ENCODE measurements at places on chromosomes 4 and X.

DNA sequence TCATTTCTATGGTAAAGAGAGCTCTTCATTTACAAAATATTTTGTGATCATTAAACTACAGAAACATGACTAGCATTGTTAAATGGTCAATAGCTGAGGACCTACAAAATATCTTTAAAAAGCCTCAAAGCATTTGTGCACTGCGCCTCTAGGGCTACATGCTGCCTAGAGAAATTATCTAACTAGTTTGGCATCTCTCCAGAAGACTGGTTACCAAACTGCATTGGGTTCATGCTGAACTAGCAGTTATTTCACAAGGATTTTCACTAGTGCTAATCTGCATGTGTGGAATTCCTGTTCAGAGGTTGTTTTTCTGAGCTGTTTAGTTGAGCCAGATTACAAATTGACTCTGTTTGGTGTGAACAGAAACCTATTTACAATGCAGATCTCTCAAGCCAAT is 58.5 kb upstream of the PITX2 start:
- DNase-seq, result no peak

- no peak for DNase-seq
Observed at GRCh38 chrX:34227804-34228203, 95.7 kb upstream of the FAM47A start.

DNA sequence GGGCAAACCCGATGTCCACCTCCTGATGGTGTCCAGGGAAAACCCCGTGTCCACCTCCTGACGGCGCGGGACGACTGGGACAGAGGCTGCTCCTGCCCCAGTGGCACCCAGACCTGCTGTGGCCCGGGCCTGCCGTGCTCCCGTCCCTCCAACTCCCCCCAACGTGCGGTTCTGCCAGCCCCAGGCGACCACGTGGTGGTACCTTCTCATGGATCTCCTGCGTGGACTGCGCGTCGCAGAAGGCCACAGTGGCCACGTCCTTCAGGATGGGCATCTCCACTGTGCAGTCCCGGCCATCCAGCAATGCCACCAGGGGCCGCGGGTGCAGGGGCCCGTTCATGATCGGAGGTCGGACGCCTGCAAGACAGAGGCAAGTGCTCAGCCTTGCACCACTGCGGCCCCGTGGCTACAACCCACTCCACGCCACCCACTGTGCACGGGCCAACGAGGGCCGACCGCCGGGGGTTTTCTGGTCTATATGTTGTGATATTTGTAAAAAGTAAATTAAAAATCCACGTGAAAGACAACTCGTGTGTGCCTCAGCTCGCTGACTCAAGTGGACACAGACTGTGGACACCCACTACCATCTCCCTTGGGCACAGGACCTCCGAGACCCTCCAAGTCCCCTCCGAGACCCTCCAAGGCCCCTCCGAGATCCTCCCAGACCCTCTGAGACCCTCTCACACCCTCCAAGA is 10.8 kb downstream of the CTBP1 start:
- DNase-seq, result no peak

DNA sequence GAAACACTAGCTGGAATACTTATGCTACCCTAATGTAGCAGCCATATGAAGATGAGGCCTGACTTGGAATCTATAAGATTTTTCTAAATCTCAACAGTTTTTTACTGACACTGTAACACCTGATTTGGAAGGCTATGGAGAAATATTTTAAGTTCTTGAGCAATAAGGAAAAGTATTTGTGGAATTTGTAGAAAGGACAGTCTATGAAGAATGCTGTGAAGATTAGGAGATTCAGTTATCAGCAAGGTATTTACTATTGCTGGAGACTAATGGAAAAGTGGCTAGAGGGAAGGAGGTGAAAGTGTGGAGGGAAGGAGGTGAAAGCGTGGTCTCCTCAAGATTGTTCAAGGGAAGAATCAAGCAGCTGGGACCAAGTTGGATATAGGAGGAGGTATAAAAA is 190.0 kb upstream of the EMCN start:
- DNase-seq, result no peak

DNA sequence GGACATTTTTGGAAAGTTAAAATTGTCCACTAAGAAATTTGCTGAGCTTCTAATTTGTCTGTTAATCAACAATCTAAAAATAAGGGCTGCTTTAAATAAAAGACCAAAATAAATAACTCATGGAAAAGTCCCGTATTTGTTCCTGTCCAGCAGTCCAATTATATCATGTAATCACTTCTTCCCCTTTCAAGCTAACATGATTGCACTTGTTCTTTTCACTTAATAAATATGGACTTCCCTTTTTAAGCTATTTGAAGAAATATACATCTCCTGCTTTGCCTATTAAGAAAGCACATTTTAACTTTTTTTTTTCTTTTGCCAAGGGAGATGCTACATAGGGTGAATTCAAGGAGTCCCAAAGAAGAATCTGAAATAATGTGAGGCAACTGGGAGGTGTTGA is 55.6 kb upstream of the FRAS1 start:
- no peak for DNase-seq

DNA sequence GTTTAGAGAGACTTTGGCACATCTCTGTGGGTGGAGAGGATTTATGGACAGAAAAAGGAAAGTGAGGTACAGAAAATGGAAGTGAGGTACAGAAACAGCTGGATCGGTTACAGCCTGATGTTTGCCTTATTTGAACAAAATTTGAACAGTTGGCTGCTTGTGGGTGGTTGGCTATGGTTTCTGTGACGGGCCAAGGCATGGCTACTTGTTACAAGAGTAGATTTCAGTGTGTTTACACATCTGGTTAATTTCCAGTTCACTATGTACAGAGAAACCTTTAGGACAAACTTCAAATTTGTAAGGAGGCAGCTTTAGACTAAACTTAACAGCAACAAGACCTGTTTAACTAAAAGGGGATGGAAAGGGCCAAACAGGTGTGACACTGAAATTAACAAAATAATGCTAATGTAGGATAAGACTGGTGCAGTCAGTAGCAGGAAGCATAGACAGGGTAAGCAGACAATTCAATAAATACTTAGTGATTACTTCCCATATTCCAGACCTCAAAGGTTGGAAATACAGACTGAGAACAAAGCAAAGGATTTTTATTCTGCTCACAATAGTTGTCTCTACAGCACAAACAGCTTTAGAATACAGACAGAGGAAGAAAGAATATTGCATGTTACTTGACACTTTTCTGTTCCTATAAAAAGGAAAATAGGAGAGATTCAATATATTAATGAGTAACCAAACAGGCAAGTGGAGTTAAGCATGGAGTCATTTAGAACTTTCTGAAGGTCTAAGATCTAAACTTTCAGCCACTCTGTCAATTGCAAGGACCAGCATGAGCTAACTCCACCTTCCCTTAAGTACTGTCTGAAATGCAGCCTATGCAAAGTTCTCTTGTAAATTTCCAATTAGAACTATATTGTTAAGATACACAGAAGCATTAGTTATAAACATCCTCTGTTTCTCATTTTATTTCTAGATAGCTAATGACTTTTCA is 294.4 kb upstream of the FAT4 start:
- no peak for DNase-seq

- DNase-seq, result no peak
Observed at GRCh38 chrX:78140206-78140605, 756 bp upstream of the TAF9B start.

- DNase-seq, result no peak
Observed at GRCh38 chr4:150710770-150711375, 128.9 kb downstream of the MAB21L2 start.

DNA sequence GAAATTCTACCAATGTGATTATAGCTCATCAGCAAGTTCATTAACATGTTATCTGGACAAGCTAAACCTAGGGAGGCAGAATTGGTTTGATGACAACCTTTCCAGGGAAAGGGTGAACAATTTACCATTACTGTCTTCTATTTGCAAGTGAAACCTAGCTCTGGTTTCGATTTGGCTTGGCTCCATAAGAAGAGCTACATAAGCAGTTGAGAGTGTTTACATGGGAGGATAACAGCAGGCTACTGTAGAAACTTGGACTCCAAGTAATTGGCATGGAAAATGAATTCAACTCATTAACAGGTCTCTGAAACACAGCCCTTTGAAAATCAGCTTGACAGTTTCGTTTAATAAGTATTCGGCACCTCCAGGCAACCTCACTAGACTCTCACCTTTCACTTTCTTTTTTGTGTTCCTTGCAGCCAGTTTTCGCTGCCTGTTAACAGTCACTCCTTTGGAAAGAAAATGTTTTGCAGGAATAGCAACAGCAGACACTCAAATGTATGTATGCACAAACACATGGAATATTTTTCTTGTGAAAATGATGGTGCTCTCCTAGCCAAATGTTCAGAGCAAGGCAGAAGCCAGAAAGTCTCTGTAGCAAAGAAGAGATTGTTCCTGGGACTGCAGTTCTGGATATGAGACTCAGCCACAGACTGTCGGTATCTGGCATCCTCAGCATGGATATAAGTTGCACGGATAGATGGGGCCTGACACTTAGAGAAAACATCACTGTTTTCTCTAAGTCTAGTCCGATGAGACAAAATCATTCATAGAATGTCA is 27.5 kb downstream of the POU3F4 start:
- DNase-seq, result no peak

GRCh38 chr4:19615086-19615689 is 636.5 kb upstream of the SLIT2 start:
- no peak for DNase-seq

Measured in activated CD4-positive, alpha-beta T cell treated with anti-CD3 and anti-CD28 coated beads, Interleukin-2, amount 50 U/mL, for 48 hours (primary cell).